IMR-90 (cell line): ENCODE measurements at places on chromosomes 5 and 9.

- no peak for DNase-seq
Measured at GRCh38 chr5:175819090-175819425, 52.3 kb upstream of the CPLX2 start.

- no peak for DNase-seq
Measured at GRCh38 chr9:16150938-16151650, 598.3 kb downstream of the CCDC171 start.

GRCh38 chr9:34624475-34625185 lies 4.2 kb downstream of the ARID3C start:
- no peak for DNase-seq

- no peak for DNase-seq
Measured at GRCh38 chr5:170353011-170353761, 36.0 kb downstream of the KCNMB1 start.

DNA sequence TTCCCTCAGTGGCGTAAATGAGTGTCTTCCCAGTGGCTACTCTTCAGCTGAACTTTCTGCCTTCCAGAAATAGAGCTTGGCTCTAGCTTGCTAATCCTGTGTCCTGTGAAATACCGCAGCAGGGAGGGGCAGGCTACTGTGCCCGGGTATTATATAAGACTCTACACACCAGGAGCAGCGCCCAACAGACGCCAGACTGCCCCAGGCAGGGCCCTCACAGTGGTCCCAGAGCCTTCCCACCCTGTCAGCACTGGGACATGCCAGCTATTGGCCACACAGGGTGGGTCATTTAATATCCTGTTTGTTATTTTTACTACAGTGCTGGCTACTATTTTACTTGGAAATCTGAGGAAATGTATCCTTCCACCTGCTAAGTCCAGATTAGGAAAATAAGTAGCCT lies 121.0 kb downstream of the FEM1C start:
- DNase-seq = no peak

- DNase-seq = no peak
Measured at GRCh38 chr5:139701056-139701741, 53.0 kb downstream of the CXXC5 start.

DNA sequence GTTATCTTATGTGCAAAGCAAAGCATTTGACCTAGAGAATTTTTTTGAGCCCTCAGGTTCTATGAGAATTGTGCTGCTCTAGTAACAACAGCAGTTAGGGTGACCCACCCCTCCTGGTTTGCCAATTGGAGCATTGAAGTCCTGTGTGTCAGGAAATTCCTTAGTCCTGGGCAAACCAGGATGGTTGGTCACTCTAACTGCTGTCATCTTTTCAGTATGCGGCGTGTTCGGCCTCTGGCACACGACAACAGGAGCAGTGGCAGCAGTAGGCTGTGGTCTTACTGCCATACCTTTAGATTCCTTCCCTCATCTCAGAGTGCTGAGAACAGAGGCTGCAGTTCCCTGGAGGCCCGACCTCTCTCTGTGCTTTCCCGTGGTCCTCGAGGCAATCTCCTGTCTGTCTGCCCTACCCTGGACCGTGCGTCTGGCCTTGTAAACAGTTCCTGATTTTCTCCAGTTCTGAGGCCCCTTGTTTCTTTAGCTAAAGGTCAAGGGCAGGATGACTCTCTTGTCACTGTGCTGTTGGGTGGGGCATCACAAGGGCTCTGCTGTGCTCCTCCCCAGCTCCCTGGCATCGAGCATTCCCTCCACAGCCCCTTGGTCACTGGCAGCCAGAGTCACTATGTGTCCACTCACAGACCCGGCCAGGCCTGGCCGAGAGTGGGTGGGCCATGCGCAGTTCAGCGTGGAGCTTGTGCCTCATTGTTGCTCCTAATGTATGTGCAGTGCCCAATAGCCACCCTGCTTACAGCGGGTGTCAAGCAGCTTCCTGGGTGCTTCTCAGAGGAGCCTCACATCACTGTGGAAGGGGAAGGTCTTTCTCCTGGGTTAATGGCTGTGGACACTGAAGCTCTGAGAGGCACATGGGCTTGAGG lies 18.5 kb upstream of the COL15A1 start:
- no peak for DNase-seq

DNA sequence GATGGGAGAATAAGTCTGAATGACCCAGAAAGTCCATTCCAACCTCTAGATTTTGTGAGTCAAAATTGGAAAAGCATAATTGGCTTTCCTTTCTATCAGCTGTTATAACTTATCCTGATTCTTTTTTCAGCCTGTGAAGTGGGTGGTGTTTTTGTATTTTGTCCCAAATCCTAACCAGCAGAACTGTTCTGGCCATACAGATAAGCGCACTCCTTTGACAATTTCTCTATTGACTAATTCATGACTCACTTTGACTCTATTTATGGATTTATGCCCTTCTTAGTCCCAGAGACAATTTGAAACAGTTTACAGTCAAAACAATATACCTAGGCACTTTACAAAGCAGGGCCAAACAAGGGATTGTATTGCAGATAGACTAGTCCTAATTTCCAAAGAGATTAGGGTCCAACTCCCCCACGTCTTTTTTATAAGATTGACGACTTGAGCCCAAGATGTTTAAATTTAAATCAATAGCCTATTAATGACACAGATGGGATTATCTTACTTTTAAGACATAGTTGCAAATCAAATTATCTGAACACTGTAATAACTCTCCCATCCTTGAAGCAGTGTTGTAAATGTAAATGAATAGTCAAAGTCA lies 301.7 kb upstream of the SEMA6A start:
- DNase-seq = no peak

DNA sequence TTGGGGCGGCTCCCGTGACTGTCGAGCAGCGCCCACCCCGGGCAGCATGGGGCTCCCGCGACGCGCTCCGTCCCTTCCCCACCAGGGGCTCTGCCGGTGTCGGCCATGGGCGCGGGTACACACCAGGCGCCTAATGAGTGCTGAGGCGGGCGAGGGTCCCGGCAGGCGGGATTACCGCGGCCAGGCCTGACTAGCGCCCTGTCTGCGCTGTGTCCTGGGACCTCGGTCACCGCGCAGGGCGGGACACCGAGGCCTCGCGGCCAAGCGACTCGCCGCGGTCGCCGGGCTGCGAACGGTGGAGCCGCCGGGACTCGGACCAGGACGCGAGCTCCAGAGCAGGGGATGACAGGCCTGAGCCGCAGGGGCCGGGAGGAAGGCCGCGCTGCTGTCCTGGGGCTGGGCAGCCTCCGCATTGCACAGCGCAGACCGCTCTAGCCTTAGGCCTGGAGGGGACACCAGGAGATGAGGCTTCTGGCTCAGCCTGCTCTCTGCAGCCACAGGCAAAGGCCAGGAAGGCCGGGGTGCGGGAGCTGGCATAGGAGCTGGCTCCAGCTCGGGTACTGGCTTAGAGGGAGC lies 14.1 kb downstream of the LCN10 start:
- peak; percentile 29 for DNase-seq

GRCh38 chr5:40025586-40025985 lies 600.8 kb upstream of the DAB2 start:
- DNase-seq = no peak

- DNase-seq = no peak
Measured at GRCh38 chr9:133344979-133345378, 3.0 kb downstream of the MED22 start.

- DNase-seq = no peak
Measured at GRCh38 chr5:156128026-156128425, 198.9 kb upstream of the SGCD start.

DNA sequence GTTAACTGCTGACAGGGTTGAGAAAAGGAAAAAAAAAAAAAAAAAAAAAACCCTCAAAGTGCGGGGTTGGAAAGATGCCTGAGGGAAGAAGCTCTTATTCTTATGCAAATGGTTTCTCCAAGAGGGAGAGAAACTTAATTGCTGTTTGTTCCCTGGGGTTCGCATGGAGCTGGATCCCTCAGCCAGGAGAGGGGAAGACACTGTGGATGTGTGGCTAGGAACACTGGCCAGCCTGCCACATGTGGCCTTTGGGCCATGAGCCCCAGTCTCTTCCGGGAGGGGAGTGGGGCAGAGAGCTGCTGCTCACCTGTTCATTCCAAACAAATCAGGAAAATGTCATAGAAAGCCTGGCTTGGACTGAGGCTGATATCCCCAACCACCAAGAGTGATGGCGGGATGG lies 9.4 kb upstream of the SCGB3A2 start:
- DNase-seq = no peak

- DNase-seq = peak; percentile 86
Measured at GRCh38 chr5:57386958-57387357, 95.7 kb downstream of the ACTBL2 start.

DNA sequence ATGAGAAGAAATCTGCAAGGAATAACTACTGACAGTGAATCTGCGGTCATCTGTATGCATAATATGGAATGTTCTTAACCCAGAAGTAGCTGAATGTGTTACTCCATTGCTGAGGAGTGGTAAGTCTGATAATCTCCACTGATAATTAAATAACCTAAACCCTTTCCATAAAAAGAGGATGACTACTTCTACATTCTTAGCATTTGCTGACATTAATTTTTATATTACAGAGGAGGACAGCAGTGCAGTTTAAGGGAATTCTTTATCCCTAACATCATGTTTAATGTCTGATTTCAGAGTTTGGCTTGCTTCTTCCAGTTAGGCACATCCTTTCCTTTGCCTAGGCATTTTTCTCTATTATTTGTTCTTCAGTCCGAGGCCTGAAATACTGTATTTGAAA lies 52.2 kb downstream of the CDC42SE2 start:
- DNase-seq = no peak
